ENCODE measurements at places on chromosomes 5 and 9. TPM values are rescaled to one million over a fixed set of nuclear protein-coding genes. Genes with fewer than 3 reads are reported as not detected.

TERT gene
- total RNA-seq = not detected

TMC1 gene
- 0.71 TPM for total RNA-seq

PNPLA7 gene
- total RNA-seq = under 0.01 TPM

WDR41 gene
- 238 TPM for total RNA-seq

PRRX2 gene
- 0.14 TPM for total RNA-seq
